MCF 10A (cell line): ENCODE measurements at places on chromosomes 6 and 20. TPM values are rescaled to one million over a fixed set of nuclear protein-coding genes. Genes with fewer than 3 reads are reported as not detected.

HLA-A gene
- total RNA-seq: 139 and 217 TPM in 2 replicates

DNA sequence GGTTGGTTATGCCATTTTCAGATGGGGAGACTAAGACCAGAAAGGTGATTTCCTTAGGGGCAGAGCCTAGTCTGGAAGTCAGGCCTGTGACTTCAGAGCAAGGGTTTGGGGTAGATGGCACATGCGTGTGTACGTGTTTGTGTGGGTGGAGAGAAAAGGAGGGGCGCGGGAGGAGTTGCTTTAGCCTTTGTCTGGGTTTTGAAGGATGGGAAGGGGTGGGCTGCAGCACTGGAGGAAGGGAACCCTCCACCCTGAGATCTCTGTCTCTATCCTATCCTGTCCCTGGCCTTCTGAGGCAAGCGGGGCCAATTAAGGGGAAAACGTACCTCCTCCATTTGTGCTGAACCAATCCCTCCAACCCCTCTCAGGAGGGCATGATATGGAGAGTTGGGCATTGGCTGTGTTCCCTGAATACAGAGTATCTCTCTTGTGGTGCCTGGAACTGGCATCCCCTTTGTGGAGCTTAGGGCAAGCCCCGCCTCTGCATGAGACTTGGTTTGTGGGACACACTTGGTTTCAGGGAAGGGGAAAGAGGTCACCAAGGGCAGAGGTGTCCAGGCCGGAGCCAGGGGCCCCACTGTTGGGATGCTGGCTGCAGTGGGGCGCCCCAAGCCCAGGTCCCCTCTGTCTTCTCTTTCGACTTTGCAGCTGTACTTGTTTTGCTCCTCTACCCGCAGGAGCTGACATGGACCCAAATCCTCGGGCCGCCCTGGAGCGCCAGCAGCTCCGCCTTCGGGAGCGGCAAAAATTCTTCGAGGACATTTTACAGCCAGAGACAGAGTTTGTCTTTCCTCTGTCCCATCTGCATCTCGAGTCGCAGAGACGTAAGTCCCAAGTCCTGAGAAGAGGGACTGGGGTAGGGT, at the start of gene DBNDD2:
TSS of gene DBNDD2 (plus strand) at position 507 of the 863 bp plus-strand sequence. CDS start at position 686, 179 bp downstream.
- no peak for DNase-seq

- DNase-seq: no peak
Measured at GRCh38 chr20:3629893-3630292, 33.3 kb downstream of the GFRA4 start.

- DNase-seq: no peak
Measured at GRCh38 chr6:49416195-49416594, 46.9 kb downstream of the MMUT start.

IMPG1 gene
- not detected in 2 replicates for total RNA-seq

DNA sequence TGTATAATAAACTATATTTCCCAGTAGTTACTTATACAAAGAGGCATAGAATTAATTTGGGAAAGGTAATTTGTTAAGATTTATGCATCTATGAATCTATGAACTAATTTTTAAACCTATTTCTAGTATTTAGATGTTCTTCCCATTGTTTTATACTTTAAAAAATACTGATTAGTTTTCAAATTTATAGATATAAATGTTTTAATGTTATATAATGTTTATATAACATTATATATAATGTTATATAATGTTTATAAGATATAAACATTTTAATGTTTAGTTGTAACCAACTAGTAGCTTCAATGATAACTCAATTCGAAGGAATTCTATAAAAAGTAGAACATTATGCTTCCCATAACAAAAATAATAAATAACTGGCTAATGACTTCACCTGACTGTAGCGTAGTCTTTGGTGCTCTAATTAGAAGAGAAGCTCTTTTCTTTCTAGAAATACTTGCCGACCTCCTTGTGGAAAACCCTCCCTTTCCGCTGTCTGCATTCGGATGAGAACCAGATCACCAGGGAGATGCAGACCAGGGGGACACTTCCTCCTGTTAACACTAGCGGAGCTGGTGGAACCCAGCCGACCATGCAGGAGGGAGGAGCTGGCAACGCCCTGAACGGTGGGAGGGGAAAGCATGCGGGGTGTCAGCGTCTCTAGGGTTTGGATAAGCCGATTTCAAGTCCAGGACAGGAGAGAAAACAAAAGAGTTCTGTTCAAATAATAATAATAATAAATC, 158.4 kb downstream of the OR2B2 start:
- DNase-seq: peak; percentile 93

DNA sequence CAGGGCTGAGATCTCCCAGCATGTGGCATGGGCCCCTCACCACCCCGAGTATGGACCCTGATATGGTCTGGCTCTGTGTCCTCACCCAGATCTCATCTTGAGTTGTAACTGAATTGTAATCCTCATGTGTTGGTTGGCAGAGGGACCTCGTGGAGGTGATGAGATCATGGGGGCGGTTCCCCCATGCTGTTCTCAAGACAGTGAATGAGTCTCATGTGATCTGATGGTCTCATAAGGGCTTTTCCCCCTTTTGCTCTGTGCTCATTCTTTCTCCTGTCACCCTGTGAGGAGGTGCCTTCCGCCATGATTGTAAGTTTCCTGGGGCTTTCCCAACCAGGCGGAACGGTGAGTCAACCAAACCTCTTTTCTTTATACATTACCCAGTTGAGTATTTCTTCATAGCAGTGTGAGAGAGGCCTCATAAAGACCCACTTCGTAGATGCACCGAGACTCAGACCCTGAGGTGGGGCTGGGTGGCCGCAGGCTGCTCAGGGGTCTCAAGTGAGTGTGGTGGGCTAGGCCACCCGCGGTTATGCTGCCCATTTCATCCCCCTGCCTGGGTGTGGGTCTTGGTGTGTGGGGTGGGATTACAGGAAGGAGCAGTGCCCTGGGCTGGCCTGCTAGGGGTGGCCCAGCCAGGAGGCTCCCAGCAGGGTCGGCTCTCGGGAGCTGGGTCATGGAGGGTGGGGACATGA, 26.2 kb upstream of the GATA5 start:
- peak; percentile 74 for DNase-seq

DNA sequence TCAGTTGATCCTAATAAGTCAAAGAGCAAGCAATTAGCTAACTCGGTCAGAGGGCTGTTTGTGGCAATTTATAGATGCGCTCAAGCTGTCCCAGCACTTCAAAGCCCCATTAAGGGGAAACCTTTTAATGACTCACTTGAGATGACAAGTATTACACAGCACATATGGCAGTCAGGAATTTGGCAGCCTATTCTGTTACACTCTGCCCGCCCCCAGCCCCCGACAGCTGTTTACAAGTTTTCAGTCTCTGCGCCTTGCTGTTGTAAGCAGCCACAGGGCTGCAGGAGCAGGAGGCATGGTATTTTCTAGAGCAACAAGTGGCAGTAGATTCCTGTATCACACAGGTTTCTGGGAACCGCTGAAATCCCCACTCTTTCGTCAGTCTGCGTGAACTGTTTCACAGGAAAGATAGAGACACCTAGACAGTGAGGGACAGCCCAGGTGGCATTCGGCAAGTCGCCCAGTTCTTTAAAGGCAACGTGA, 263.0 kb downstream of the FOXC1 start:
- DNase-seq: peak; percentile 25

- DNase-seq: no peak
Measured at GRCh38 chr6:136550045-136550329, 235 bp downstream of the MAP7 start.

DNA sequence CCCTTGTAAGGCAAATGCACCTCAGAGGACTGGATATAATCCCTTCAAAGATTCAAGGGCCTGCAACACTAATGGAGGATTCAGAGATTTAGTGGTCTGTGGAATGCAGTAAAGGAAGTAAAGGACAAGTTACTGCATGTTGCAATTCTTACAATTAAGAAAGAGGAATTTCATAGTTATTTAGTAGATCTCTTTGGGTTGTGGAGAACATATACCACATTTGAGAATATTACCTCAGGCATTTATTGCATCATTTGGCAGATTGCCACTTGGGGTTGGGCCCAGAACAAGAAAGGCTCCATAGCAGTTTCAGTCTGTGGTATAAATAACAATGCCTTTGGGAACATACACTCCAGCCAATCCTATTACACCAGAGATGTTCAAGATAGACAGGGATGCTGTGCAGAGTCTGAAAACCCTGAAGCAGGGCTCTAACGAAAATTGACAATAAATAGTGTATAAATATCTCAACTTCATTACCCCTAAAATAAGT, 20.9 kb upstream of the EPM2A start:
- DNase-seq: peak; percentile 96

DNA sequence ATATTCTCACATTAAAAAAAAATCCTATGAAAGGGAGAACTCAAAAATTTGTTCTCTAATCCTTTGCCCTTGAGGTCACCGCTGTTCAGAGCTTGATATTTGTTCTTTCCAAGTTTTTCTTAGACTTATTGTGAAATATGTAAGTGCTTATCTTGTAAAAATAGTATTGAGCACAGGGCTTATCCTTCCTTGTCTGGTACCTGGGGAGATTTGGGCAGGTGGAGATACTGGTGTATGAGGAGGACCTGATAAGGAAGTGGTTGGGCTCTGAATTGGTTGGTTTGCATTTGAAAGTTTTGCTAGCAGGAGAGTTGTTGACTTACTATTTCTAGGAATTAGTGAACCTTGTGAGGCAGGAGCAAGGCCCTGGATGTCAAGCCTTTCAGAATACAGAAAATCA, 28.9 kb upstream of the ANKEF1 start:
- no peak for DNase-seq

TMEM14B gene
- total RNA-seq: 122 and 143 TPM in 2 replicates

DNA sequence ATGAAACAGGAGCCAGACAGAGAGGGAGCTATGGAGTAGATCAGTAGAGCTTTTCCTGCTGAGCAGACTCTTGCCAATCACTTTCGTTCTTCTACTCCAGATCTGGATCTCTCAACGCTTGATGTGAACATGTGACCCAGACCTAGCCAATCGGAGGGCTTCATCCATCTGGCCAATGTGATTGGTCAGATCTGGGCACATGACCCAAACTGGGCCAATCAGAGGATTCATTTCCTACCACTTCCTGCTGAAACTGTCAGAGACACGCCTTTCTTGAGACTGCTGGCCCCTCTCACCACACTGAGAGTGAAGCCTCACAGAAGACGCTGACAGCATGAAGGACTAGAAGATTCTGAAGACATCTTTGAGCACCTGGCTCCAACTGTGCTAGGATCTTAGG, 44.2 kb upstream of the ZMYND8 start:
- DNase-seq: no peak

GRCh38 chr6:157224951-157225574, 98.3 kb downstream of the TMEM242 start:
- no peak for DNase-seq

KCNQ5 gene
- 5.8 and 10.3 TPM in 2 replicates for total RNA-seq

DNA sequence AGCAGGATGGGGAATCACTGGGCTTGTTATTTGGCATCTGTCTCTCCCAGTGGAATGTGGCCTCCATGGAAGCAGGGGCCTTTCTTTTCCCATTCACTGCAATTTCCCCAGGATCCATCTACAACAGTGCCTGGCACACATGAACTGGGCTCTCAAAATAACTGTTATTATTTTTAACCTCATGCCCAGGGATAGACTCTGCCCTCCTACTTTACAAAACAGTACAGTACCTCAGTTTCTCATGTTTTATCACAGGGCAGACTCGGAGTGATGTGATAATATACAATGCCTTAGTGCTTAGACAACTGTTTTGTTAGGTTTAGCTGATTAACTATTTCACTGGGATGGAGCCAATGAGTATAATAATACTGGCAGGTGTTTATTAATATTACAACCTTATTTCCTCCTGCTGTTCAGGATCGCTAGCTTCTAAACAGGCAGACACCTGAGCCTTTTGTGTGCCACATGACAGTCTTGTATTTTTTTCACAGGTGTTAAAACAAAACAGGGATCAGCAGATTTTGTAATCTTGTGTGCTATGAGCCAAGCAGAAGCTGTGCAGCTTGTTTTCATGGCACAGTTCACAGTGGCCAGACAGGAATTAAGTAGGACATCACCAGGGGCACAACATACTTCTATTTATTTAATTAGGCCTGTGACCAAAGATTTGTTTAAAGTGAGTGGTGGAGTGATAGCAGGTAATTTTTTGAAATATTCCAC, 157.7 kb upstream of the EYA4 start:
- DNase-seq: no peak

GRCh38 chr20:55004044-55004443, 528.7 kb downstream of the DOK5 start:
- DNase-seq: no peak

- no peak for DNase-seq
Measured at GRCh38 chr20:20413810-20414281, 45.9 kb downstream of the INSM1 start.

HCRTR2 gene
- not detected in 2 replicates for total RNA-seq

C6orf141 gene
- total RNA-seq: 29.9 and 37.0 TPM in 2 replicates

- no peak for DNase-seq
Measured at GRCh38 chr20:59932616-59933295, 681 bp downstream of the SYCP2 start.

DNA sequence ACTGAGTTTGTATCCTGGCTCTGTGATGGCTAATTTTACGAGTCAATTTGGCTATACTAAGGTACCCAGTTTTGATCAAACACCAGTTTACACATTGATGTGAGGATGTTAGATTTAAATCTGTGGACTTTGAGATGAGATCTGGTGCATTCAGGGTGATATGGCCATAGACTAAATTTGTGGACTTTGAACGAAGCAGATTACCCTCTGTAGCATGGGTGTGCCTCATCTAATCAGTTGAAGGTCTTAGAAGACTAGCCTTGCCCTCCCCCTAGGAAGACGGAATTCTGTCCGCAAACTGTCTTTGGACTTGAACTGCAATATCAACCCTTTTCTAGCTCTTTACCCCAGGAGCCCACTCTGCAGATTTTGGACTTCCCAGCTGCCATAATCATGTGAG, 547.8 kb upstream of the CITED2 start:
- DNase-seq: no peak

- DNase-seq: no peak
Measured at GRCh38 chr6:24139080-24139479, 13.1 kb downstream of the NRSN1 start.

DNA sequence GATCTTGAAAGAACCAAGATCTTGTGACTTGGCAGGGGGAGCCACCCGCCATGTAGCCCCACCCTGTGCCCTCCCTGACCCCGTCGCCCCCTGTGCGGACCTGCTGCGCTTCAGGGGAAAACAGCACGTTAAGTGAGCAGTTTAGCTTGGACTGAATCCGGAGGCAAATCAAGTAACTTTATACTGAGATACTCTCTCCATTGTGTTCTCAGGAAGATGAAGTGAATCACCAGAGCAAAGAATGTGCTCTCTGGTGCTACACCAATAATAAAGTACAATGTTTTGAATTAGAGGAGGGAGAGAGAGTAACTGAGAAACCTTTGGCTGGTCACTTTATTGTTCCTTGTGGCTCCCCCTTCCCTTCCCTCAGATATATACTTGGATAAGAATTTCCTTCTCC, 83.4 kb downstream of the TXNDC5 start:
- DNase-seq: no peak

GRCh38 chr20:43899274-43900120, 15.2 kb upstream of the TOX2 start:
- no peak for DNase-seq

GLP1R gene
- total RNA-seq: not detected in 2 replicates

GRCh38 chr20:38863024-38863851, 57.7 kb downstream of the PPP1R16B start:
- DNase-seq: no peak

- peak; percentile 66 for DNase-seq
Measured at GRCh38 chr6:36227379-36228228, 31.1 kb downstream of the BRPF3 start.

TCF21 gene
- not detected in 2 replicates for total RNA-seq

GRCh38 chr6:70700922-70701876, 33.5 kb downstream of the SMAP1 start:
- no peak for DNase-seq

SAPCD1 gene
- total RNA-seq: 4.3 and 5.1 TPM in 2 replicates

NRSN1 gene
- total RNA-seq: not detected in 2 replicates
